ENCODE measurements at places on chromosomes 3 and 15. TPM values are rescaled to one million over a fixed set of nuclear protein-coding genes. Genes with fewer than 3 reads are reported as not detected.
A peak's percentile ranks its signal among the peaks of the same experiment; 100 is the strongest.

DNA sequence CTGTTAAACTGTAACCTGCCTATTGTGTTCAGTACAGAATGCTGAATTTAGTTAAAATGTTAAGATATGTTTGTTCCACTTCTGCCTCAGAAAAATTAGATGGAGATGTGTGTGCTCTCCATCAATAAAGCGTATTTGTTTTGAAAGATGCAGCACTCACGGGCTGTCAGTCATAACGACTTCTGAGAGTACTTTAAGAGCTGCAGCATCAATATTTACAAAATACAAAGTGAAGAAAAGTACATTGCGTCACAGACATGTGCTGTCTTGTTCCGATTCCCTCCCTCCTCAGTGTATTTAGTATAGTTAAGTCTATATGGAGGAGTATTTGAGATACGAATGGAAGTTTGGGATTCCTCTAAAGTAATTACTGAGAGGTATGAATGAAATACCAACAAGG is 166.6 kb downstream of the BBX start:
- DNase-seq: no peak

GRCh38 chr15:85941186-85941855 is 138.3 kb upstream of the AGBL1 start:
- no peak for DNase-seq

FBXW12 gene
- total RNA-seq: not detected

EAF1 gene
- total RNA-seq: 26.0 TPM

DNA sequence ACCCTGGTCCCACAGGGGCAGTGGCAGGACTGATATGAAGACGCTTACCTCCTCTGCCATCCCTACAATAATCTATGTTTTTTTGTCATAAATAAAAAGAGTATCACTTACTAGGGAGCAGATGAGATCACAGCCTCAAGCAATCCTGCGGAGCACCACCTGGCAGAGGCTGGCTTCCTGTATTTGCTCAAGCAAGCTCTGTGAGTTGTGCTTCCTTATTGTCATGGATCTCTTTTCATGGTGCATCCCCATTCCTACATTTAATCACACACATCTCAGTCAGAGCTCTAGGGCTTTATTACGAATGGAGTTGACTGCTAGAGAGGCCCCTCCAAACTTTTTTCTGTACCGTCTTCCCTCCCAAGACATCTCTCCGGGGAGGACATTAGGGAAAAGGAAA is 186.0 kb downstream of the UBE2E2 start:
- no peak for DNase-seq

GRCh38 chr3:159859424-159859823 is 129.2 kb upstream of the IL12A start:
- peak; percentile 33 for DNase-seq

DNA sequence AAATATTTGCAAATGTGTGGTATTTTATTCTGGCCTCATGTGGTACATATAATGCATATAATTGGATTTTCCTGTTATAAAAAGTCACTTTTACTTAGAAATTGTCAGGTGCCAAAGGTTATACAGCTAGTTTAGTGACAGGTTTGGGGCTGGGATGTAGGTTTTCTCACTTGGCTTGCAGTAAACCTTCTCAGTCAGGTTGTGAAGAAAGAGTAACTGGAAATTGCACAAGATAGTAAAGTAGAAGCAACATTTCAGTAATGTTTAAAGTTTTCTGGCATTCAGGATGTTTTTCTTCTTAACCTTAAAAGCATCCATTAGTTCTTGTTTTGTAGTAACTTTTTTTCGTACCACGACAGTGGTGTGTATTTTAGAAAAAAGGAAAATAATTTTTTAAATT is 53.9 kb downstream of the MEF2A start:
- DNase-seq: no peak

DNA sequence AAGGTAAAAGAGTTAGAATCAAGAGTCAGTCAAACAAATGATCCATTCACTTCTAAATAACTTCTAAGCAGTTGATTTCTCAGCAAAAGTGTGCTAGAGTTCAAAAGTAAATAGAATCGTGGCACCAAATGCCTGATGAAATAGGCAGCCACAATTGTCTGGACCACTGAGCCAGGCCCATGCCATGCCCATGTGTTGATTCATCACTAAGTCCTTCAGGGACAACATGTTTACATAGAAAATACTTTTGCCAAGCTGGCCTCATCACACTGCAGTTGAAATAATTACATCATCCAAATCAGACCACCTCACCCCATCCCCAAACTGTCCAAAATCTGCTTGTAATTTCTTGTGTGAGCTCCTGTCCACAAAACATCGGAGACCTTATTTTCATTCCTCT is 216.3 kb downstream of the IGSF11 start:
- DNase-seq: no peak

GRCh38 chr15:39594446-39595337 is 13.8 kb downstream of the THBS1 start:
- DNase-seq: peak; percentile 37

AMOTL2 gene
- total RNA-seq: 13.1 TPM

C3orf20 gene
- not detected for total RNA-seq

- DNase-seq: no peak
Measured at GRCh38 chr3:69197455-69197854, 75.1 kb upstream of the LMOD3 start.

DNA sequence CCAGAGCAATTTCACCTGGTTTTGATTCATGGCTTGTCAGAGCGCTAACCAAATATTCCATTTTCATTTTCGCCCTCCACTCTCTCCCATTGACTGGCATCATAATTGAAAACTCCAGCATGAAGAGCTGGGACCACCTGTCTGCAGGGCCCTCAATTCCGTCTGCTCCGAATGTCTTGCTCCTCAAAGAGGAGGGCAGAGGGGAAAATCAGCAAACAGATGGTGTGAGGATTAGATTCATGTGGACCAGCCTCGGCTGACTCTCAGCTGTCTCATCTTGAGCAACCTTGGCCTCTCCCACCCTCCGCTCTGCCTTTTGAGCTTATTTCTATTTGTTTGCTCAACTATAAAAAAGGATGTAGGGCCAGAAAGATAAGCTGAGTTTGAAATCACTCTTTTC is 512.2 kb upstream of the PPP2R3A start:
- no peak for DNase-seq

GRCh38 chr3:172233474-172234277 is 194.3 kb downstream of the FNDC3B start:
- no peak for DNase-seq

CHST14 gene
- total RNA-seq: 29.3 TPM

GRCh38 chr3:24004171-24004938 is 59.3 kb downstream of the NR1D2 start:
- DNase-seq: no peak

TNFAIP8L3 gene
- total RNA-seq: 0.48 TPM

GRCh38 chr15:48373821-48374451 is 42.7 kb downstream of the DUT start:
- DNase-seq: peak; percentile 92

DNA sequence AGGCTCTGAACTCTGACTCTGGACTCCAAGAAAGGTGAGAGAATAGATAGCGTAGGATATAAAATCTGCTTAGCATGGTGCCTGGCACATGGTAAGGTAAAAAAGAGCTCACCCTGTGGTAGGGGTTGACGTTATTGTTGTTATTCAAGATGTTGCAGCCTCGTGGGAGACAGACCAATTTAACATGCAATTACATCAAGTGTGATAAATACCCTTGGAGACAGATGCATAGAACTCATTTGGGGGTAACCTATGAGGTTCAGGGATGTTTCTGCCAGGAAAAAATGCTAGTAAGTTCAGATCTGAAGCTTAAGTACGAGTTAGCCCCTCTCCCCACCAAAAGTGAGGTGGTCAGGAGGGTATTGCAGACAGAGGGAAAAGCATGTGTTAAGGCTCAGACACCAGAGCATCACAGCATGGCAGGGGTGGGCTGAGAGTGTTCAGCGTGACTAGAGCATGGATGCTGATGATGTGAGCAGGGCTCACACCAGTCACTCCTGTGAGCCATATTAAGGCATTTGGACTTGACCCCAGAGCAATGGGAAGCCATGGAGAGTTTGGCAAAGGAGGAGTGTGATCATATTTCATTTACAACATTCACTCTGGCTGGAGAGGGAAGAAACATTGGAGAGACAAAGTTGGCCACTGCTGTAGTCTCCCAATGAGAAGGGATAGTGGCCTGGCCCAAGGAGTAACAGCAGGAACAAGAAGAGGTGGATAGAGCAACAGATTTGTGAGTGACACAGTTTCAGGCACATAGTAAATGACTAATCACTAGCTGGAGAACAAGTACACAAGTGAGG is 181.0 kb downstream of the UACA start:
- peak; percentile 63 for DNase-seq

All from RPMI7951 (cell line).